ENCODE measurements at places on chromosomes 2 and 18.

GRCh38 chr2:25054720-25055119, 12.8 kb downstream of the EFR3B start:
- DNase-seq, result no peak

DNA sequence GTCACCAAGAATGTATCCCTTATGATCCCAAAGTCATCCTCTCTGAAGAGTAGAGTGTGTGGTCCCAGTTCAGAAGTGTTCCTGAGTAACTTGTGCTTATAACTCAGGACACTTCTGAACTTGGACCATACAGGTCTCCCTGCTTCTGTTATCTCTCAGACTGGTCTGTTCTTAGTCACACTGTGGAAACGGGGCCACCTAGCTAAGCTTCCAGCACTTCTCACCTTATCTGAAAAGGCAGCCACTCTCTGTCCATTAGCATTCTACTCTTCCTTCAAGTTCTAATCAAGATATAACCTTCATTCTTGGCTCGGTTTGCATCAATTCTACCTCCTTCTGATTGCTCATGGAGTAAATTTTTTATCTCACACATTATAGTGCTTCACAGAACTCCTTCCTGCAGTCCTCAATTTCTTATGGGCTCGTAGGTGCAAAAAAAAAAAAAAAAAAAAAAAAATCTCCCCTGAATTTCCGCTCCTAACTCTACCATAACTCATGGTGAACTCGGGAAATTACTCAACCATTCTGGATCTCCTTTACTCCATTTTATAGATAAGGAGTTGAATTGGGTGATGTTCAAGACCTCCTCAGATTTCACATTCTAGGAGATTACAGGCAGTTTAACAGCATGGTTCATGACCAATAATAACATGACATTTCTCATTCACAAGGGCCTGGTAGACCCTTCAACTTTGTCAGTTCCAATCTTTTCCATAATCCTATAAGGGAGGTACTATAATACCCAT, 108.4 kb downstream of the TACR1 start:
- DNase-seq, result no peak

- peak; percentile 68 for DNase-seq
Observed at GRCh38 chr2:23622966-23623675, 238.1 kb downstream of the KLHL29 start.

GRCh38 chr18:47175283-47175897, 774 bp downstream of the IER3IP1 start:
- no peak for DNase-seq

DNA sequence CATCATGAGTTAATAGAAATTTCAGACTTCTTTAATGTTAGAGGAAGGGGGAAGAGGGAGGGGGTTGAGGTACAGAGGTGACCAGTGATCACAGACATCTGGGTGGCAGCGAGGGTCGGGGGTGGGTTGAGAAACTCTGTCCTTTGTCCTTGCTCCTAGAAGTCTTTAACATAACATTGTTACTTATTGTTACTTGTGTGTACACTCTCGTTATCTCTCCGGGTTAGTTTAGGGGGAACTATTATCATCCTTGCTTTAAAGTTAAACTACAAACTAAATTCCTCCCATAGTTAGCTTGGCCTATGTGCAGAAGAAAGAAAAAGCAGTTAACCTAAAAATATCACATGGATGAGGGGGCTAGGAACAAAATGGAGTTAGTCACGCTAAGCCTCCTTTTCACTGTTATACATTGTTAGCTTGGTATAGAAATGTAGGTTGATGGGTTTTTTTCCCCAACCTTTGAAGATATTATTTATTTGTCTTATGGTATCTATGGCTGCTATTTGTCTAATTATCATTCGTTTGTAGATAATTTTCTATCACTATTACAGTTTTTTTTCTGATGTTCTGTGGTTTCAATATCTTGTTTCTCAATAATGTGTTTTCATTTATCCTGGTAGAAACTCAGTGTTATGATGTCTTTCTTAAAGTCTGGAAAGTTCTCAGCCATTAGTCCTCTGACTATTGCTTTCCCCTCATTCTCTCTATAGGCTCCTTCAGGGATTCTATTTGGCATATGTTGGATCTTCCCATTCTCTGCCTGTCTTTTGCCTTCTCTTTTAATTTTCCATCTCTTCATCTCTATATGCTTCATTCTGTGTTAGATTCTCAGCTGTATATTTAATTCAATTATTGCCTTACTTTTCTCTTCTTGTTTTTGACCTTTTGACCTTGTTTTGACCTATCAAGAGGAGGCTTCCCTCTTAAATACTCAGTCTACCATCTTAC, 13.2 kb upstream of the B4GALT6 start:
- DNase-seq, result no peak

- DNase-seq, result peak; percentile 40
Observed at GRCh38 chr2:10241641-10242430, 60.9 kb upstream of the HPCAL1 start.

- DNase-seq, result no peak
Observed at GRCh38 chr2:131077966-131078365, 15.3 kb downstream of the FAM168B start.

- DNase-seq, result peak; percentile 93
Observed at GRCh38 chr2:3102081-3102921, 275.3 kb downstream of the EIPR1 start.

DNA sequence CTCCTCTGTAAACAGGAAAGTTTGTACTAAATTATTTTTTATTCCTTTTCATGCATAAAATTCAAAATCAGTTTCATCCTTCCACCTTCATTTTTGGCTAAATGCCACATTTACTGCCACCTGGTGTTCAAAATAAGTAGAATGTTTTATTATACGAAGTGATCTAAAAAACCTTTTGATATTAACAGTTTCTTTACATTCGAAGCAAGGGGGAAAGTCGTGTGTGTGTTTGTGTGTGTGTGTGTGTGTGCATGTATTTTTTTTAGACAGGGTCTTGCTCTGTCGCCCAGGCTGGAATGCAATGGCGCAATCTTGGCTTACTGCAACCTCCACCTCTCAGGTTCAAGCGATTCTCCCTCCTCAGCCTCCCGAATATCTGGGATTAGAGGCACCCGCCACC, 9.0 kb upstream of the SCN9A start:
- no peak for DNase-seq

DNA sequence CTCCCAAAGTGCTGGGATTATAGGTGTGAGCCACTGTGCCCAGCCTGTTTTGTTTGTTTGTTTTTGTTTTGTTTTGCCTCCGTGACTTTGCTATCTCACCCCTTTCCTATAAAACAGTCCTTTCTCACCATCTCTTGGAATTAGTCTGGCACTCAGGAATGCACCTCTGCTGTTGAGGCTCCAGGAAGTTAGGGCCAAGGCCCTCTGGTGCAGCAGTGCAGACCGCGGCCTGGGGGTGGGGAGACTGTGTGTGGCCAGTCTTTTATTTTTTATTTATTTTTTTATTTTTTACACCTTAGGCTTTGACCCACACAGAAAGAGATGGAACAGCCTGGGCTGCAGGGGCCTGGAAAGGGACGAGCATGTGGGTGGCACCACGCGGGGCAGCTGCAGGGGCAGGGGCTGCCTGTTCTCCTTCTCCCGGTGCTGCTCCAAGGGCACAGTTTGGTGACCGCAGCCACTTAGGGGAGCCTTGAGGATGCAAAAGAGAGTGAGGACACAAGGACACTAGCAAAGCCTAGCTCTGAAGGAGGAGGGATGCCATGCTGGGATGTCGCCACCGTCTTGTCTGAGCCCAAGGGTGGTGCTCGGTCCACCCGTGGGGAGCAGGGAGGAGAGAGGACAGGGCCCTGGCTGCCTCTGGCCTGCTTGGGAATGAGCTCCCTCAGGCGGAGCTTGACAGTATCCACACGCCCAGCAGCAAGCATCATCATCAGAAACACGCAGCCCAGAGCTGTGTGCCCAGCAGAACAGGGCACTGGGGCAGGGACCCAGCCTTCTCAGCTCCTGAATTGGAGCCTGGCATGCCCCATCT, 19.4 kb upstream of the ALPI start:
- no peak for DNase-seq

All from chondrocyte (in vitro differentiated cells).